CD4-positive, alpha-beta T cell treated with Interleukin-12 subunit alpha and Interleukin-12 subunit beta, for 1 hour (primary cell): ENCODE measurements at places on chromosomes 6 and 20.

- peak; percentile 26 for DNase-seq
Observed at GRCh38 chr6:158536891-158537798, 22.7 kb upstream of the TMEM181 start.

DNA sequence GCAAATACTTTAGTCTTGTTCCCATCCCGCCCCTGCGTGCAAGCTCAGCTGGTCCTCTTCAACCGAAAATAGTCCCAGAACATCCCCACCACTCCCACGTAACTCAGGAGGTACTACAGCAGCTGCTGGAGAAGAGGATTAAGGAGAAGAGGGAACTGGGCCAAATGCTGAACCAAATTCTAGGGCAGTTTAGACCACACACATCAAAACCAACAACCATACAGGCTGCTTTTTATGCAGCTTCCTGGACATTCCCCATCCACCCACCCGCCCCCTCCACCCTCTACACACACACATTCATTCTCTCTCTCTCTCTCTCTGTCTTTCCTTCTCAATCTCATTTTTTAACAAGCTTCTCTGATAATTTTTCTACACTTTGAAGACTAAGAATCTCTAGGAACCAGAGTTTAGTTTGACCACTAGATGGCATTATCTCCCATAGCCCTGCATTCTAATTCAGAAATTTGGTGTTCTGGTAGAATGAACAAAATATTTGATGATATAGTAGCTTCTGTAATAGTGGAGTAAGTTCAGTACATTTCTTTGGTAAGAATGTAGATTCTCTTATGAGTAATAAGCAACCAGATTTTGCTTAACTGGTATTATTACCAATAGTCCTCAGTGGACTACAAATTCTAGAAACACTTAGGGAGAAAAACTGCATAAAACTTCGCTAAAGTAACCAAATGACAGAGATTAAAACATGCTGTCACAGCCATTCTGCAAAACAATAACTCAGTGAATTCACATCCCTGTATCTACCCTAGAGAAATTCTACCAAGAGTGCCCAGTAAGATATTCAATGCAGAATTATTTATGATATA, 52.1 kb upstream of the BEND6 start:
- DNase-seq = peak; percentile 33

GRCh38 chr6:48844696-48845095, 618.4 kb downstream of the MMUT start:
- no peak for DNase-seq

- DNase-seq = no peak
Observed at GRCh38 chr6:105080279-105080678, 99.5 kb downstream of the POPDC3 start.

GRCh38 chr6:30834646-30835045, 49.7 kb upstream of the DDR1 start:
- DNase-seq = no peak

GRCh38 chr6:146498309-146498708, 45.3 kb upstream of the RAB32 start:
- DNase-seq = no peak

GRCh38 chr6:14544666-14545065, 427.1 kb downstream of the CD83 start:
- DNase-seq = no peak

DNA sequence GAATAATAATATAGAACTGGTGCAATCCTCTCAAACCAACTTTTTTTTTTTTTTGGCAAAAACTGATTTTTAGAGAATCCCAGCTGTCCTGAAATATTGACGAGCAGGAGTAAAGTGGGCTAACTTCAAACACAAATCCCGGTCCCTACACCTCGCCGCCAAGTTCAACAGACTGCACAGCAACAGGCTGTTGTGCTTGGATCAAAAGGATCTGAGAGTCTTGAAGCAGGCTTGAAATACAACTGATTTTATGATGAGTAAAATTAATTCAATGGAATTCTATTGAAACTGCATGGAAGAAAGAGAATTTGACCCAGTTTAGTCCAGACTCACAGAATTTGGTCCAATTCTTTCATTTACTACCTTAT, 172.1 kb downstream of the FOXC1 start:
- no peak for DNase-seq
